COR-L47 (cell line): ENCODE measurements at places on chromosomes 11 and 22.

DNA sequence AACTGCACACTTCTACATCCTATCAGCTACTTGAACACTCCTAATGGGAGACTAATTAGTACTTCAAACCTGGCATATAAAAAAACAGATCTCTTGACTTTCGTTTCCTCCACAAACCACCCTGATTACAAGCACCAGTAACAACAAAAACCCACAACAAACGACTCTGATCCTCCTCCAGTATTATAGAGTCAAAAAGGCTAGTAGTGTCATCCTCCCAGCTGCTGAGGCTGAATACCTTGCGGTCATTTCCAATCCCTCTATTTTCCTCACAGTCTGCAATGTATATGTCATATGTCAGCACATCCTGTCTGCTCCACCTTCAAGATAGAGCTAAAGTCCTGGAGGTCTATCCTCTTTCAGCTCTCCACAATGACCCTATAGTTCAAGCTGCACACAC, 688.9 kb upstream of the RAG2 start:
- DNase-seq = no peak

DNA sequence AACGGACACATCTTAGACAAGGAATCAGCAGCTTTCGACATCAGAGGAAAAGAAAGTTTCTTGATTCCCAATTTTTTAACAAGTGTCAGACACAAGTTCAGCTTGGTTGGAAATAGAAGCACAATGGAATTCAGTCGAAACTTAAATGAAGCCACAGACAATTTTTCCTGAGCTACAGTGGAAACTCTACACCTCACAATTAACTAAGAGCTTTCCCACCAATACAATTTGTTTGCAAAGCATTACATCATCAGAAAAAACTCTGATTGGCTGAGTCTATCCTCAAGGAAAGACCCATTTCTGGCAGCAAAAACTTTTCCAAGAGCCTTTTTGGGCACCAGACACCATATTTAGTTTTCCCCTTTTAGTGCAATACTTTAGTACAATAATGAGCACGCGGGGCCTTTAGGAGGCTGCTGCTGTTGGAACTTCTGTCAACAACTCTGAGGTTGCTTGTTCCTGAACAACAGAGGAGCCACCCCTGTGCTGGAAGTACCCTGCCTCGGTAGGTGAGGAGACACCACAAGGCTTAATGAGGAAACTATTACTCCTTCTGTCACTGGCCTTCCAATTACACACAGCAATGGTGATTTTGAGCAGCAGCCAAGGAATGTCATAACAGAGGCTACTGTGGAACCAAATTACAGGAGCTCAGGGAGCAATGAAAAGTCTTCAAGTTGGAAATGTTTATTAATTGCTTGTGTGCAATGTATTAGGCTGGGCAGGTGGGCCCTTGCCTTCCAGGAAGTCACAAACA, 61.9 kb upstream of the BARX2 start:
- DNase-seq = no peak

DNA sequence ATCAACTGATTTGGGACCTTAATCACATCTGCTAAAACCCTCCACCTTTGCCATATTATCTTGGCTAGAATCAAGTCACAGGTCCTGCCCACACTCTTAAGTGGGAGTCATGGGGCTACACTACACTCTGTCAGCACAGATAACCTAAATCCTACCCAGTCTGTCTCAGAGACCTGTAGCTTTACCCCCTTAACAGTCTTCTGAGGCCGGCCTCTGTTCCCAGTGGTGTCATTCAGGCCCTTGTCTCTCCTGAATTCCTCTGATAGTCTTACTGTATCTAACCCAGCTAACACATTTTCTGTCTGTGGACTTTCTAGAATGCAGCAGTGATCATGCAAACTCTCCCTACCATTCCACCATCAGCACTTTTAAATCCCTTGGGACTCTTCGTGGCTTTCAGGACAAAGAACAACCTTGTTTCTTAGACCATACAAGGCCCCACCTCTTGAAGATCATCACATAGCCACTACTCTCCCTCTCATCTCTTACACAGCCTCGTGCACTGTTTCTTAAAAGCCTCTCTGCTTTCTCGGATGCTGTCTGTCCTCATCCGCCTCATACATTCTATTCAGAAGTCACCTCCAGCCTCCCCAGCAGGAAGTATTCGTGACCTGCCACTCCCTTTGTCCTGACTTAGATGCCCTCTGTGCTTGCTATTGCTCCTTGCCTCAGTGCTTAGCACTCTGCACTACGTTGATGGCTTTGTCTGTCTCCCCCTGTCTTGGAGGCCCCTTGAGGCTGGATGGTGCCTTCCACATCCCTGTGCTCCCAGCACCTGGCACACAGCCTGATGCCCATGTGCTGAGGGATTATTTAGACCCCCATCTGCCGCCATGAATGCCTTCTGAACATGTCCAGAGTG, 57.9 kb downstream of the PANX1 start:
- no peak for DNase-seq

DNA sequence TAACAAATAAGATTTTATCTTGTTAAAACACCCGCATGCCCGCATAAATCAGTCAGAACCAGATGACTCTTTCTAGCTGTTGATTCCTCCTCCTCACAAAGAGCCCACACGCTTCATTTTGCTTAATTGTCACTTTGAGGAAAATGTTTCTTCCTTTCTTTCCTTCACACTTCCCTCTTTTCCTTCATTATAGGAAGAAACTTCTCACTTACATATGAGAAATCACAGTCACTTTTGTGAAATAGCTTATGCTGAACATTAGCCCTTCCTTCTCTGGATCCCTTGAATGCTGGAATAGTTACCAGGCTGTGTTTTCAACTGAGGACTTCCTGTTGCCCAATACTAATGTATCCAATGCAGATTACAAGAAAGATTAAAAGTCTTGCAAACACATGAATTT, 5.8 kb downstream of the MS4A6E start:
- DNase-seq = no peak

- no peak for DNase-seq
These were observed 52.0 kb upstream of the TOP3B start for GRCh38 chr22:22034469-22035132.

DNA sequence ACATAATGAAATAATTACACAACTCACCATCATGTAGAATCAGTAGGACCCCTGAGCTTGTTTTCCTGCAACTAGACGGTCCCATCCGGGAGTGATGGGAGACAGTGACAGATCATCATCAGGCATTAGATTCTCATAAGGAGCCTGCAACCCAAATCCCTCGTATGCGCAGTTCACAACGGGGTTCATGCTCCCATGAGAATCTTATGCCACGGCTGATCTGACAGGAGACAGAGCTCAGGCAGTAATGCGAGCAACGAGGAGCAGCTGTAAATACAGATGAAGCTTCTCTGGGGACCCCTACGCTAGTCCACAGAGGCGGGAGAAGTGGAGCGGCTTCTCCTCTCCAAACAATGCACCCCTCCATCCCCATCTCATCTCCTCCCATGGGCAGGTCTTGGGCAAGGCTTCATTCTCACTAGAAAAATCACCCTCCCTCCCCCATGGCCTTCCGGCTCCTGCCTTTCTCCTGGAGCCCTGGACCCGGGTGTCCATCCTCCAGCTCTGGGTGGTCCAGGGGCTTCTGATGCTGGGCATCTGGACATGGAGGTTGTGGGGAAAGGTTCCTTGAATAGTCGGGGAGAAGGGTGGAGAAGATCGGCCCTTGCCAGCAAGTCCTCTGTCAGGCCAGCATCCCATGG, 16.2 kb upstream of the RAC2 start:
- no peak for DNase-seq

- peak; percentile 11 for DNase-seq
These were observed 936 bp downstream of the BRD1 start for GRCh38 chr22:49826603-49827270.

DNA sequence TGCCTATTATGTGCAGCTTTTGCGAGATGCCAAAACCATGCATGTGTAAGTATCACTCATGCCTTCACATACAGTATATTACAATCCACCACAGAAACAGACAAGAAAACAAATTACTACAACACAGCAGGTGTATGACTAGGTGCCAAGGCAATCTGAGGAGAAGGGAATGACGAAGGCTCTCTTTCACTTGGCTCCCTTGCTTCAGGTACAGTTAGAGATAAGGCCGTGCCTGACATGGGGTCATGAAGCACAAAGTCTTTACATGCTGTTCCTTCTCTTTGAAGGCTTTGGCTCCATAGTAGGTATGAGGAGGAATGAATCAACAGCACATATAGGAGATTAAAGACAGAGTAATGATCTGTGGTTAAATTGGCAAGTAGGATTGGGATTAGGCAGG, 65.2 kb upstream of the FSHB start:
- DNase-seq = no peak

- DNase-seq = no peak
These were observed 44.8 kb downstream of the ADAMTS8 start for GRCh38 chr11:130383344-130384211.

DNA sequence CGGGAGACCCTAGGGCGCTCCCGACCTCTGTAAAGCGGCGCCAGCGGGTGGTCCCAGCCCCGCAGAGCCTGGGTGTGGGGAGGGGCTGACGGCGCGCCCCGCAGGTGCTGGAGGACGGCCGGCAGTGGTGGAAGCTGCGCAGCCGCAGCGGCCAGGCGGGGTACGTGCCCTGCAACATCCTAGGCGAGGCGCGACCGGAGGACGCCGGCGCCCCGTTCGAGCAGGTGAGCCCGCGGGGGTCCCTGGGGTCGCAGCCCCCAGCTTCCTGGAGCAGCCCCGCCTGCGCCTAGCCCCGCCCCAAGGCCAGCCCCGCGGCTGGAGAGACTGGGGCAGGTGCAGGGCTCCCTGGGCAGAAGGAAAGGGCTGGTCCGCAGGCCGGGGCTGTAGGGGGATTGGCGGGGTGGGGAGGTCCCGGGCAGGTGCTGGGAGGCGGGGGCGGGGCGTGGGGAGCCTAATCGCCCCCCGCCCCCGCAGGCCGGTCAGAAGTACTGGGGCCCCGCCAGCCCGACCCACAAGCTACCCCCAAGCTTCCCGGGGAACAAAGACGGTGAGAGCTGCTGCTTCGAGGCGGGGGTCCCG, 19.7 kb downstream of the EPS8L2 start:
- peak; percentile 55 for DNase-seq

DNA sequence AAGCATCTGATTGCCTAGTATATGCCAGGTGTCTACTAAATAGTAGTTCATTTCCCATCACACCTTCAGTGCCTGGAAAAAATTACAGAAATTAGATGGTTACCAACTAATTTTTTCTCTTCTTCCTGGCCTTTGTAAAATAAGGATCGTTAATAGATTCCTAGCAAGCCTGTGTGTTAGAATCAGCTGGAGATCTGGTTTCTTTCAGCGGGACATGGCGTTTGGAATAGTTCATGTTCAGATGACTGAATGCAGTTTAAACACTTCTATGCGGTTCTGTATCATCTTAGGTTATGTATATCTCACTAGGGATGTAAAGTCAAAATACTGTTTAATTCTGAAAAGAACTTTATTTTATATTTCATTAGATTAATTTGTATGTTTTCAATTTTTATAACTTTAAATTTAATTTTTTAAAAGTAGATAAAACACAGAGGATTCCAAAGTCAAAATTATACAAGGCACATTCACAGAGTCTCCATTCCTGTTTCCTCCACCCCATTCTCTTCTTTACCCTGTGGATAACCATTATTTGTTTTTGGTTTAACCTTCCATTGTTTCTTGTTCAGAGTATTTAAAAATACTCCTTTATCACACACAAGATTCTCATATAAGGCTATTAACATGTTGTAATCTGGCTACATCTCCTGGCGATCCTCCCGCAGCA, 132.8 kb downstream of the ATXN10 start:
- DNase-seq = no peak

DNA sequence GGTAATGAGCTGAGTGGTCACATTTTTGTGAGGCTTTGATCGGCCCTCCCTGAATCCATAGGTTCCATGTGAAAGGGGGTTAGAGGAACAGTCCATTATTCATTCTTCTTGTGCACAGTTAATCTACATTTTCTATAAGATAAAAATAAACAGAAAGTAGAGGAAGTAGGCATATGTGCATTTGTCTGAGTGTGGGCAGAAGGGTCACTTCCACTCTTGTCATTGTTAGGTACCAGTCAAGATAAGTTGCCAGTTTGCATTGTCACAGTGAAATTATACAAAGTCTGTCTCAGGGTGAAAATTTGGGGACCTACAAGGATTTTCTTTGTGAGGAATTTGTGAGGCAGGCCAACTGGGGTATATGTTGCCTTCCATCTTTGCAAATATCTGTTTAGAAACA, 4.6 kb upstream of the APOL4 start:
- DNase-seq = no peak

DNA sequence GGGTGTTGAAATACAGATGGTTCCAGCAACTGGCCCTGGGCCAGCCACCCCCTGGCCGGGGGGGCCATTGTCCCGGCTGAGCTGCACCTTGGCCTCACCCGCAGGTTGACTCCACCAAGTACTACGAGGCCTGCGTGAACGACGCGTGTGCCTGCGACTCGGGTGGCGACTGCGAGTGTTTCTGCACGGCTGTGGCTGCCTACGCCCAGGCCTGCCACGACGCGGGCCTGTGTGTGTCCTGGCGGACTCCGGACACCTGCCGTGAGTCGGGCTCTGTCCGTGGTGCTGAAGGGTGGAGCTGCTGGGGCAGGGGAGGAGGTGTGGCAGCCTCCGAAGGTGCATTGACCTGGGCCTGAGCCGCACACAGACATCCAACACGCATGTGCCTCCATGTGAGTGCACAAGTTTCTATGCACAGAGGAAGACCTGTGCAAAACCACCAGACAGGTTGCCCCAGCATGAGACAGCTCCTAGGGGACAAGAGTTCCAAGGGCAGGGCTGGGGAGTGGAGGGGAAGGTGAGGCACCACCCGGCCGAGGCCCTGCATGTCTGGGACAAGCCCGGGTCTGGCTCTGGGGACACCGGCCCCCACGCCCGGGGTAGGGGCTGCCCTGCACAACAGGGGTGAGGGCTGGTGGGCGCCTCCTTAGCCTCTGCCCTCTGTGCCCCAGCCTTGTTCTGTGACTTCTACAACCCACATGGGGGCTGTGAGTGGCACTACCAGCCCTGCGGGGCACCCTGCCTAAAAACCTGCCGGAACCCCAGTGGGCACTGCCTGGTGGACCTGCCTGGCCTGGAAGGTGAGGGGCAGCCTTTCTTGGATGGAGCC, 16.1 kb downstream of the MUC5B start:
- no peak for DNase-seq

GRCh38 chr11:95972060-95972459, 48.2 kb upstream of the MTMR2 start:
- no peak for DNase-seq

DNA sequence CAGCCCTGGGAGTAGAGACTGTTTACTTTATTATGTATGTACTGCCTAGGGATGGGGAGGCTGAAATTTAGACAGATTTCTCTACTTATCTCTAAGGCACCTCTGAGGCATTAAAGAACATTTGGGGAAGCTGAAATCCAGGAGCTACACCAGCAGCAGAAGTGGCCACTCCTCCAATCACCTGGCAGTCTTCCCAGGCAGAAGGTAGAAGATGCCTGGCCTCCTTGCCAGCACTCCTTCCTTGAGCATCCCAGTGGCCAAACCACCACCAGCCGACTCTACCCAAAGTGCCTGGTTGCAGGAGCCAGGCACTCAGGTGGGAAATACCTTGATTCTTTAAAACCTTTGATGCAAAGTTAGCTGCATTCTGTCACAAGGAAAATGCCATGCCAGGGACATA, 1.9 kb upstream of the FAT3 start:
- no peak for DNase-seq
